ENCODE measurements at places on chromosomes 1 and 21.

DNA sequence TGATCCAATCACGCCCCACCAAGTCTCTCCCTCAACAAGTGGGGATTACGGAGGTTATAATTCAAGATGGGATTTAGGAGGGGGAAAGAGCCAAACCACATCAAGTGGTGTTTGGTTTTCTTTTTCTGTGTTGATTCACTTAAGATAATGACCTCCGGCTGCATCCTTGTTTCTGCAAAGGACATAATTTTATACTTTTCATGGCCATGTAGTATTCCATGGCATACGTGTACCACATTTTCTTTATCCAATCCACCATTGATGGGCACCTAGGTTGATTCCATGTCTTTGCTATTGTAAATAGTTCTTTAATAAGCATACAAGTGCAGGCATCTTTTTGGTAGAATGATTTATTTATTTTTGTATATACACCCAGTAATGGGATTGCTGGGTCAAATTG, 162.5 kb upstream of the JUN start:
- DNase-seq: no peak

DNA sequence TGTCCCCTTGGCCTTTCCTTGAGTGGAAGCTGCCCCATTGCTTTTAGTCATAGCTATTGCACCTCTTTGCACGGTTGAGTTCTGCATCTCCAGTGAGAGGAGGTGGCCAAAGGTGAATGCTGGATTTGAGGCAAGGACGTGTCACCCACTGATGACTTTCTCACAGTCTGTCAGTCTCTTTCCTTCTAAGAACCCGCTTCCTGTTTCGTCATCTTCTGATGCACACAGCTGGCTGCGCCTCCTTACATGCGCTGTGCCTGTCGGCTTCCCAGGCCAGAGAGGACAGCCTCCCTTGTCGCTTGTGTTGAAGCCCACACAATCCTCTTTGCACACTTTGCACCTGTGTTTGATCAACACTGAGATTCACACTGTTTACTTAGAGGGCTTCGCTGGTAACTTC, 41.8 kb upstream of the PWP2 start:
- peak; percentile 50 for DNase-seq

- DNase-seq: no peak
These were observed 64.1 kb upstream of the SSX2IP start for GRCh38 chr1:84754386-84754703.

- no peak for DNase-seq
These were observed 238.0 kb downstream of the ASTN1 start for GRCh38 chr1:176926330-176927086.

- DNase-seq: no peak
These were observed 181.3 kb downstream of the ATP6V1G3 start for GRCh38 chr1:198359024-198359653.

DNA sequence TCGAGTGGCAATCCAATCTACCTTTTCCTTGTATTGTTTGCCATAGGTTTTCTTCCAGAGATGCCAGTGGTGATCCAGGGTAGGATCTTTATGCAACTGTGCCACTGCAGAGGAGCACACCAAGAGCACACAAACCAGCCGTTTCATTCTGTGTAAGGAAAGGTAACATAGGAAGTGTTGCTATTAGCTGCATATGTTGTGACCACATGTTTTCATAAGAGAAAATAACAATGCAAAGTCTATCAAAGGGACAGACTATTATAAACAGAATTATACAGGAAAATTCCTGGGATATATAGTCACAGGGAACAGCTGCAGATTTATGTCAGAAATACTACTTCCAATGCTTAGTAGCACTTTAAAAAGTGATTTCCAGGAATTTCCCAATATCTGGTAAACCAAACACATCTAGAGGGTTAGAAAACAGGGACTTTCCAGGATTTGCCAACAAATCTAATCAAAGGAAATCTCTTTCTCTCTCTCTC, 919 bp downstream of the CTSS start:
- DNase-seq: no peak

- no peak for DNase-seq
These were observed 53.9 kb upstream of the LBR start for GRCh38 chr1:225481738-225482137.

- DNase-seq: no peak
These were observed 29.5 kb upstream of the CR2 start for GRCh38 chr1:207424570-207425131.

Measured in stimulated activated CD8-positive, alpha-beta memory T cell treated with anti-CD3 and anti-CD28 coated beads, Interleukin-7, amount 100 ng/mL, for 48 hours (primary cell).